Ascending aorta (tissue), 2 donors: ENCODE measurements at places on chromosomes 1 and 21. TPM values are rescaled to one million over a fixed set of nuclear protein-coding genes. Genes with fewer than 3 reads are reported as not detected.
A peak's percentile ranks its signal among the peaks of the same experiment; 100 is the strongest.

FH gene
- total RNA-seq, result 29.9 TPM

GRCh38 chr1:116693759-116694480, 26.4 kb upstream of the IGSF3 start:
- no peak overlapping the region for H3K4me3 ChIP-seq
- DNase-seq, result no peak
- no peaks in the 10 kb centered on the region for H3K4me1 ChIP-seq
- H3K36me3 ChIP-seq, result no peaks in the 10 kb centered on the region
- H3K27ac ChIP-seq, result no peak overlapping the region

DNA sequence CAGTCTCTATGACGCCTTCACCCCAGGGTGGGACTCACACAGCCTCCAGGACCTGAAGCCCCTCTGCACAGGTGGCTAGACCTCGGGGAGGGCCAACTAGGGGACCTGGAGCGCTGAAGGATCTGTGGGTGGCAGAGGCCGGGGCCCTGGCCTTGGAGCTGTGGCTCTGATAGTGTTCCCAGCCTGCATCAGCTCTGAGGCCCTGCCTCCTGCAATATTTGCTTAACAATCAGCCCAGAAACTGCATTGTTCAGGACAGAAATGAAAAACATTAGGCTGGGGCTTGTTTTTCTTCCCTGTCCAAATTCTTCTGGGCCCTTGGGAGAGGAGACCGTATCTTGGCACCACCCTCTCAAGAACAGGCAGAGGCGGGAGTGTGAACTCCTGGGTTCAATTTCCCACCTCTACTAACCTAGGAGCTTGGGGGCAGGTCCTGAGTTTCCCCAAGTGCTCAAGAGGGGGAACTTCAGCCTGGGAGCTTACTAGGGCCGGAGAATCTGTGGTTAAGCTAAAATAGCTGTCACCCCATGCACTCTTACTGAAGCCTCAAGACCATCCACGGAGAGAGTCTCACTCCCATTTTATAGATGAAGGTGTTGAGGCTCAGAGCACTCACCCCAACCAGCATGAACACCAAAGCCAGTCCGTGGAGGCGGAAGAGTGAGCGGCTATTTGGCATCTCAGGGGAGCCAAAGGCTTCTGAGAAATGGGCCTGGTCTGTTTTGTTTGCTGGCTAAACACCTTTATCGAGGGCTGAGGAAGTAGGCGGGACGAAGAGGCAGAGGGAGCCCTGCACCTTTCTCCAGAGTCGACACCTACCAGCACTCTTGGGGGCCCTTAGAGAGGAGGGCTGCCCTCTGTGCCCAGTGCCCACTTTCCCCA, 18.8 kb upstream of the CASZ1 start:
- peaks cover 6% of the 10 kb centered on the region for H3K27me3 ChIP-seq
- no peaks in the 10 kb centered on the region for H3K36me3 ChIP-seq
- H3K27ac ChIP-seq, result no peak overlapping the region
- H3K4me3 ChIP-seq, result no peak overlapping the region

GRCh38 chr21:34790834-34791233, 122.0 kb downstream of the CLIC6 start:
- DNase-seq, result no peak
- no peaks in the 10 kb centered on the region for H3K36me3 ChIP-seq
- no peak overlapping the region for H3K4me3 ChIP-seq
- H3K4me1 ChIP-seq, result no peaks in the 10 kb centered on the region
- H3K27ac ChIP-seq, result no peak overlapping the region

- no peak overlapping the region for H3K27ac ChIP-seq
- no peaks in the 10 kb centered on the region for H3K4me1 ChIP-seq
- no peaks in the 10 kb centered on the region for H3K27me3 ChIP-seq
- DNase-seq, result no peak
- H3K36me3 ChIP-seq, result no peaks in the 10 kb centered on the region
- no peak overlapping the region for H3K4me3 ChIP-seq
Observed at GRCh38 chr1:239856924-239857323, 234.8 kb upstream of the FMN2 start.

DNA sequence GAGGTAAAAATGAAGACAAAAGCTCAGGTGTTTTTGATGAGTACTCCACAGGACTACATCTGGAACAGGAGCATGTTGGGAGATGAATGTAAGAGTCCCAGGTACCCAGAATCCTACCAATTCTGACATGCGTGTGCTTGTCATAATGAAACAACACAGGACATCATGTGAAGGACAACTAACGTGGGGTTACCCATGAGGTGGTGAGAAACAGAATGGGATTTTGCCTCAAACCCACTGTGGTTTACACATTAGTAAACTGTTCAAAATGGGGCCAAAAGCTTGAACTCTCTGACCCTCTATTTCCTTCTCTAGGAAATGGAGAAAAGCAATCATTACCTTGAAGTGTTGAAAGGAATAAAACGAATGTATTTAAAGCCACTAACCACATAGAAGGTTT, 266.2 kb downstream of the RGS7 start:
- no peak overlapping the region for H3K4me3 ChIP-seq
- no peaks in the 10 kb centered on the region for H3K27me3 ChIP-seq
- DNase-seq, result no peak
- no peaks in the 10 kb centered on the region for H3K36me3 ChIP-seq
- H3K4me1 ChIP-seq, result no peaks in the 10 kb centered on the region

KLHDC8A gene
- not detected for total RNA-seq

DNA sequence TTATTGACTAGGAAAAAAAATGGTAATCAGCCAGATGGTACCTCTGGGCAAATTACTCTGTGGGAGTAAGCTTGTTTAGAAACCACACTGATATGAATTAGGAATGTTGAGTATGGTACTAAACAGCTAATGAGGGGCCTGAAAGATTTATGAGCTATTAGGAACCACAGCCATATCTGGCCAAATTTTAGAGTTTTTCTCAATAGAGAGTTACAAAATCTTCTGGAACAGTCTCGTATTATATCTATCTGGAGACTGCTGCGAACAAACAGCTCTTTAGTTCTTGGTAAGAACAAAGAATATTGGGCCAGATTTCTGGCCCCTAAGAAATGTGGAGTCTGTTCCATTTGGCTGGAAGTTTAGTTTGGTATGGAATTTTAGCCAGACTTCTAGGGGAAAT, 4.9 kb upstream of the PODN start:
- peaks cover 16% of the 10 kb centered on the region for H3K36me3 ChIP-seq
- no peak overlapping the region for H3K27ac ChIP-seq
- H3K4me1 ChIP-seq, result no peaks in the 10 kb centered on the region
- no peaks in the 10 kb centered on the region for H3K27me3 ChIP-seq
- H3K4me3 ChIP-seq, result no peak overlapping the region
- no peak for DNase-seq

GRCh38 chr1:63575340-63575826, 17.8 kb upstream of the PGM1 start:
- H3K4me3 ChIP-seq, result no peak overlapping the region
- H3K27me3 ChIP-seq, result no peaks in the 10 kb centered on the region
- no peaks in the 10 kb centered on the region for H3K36me3 ChIP-seq
- H3K27ac ChIP-seq, result no peak overlapping the region

- peak overlapping the region; percentile 66 for H3K4me3 ChIP-seq
- H3K27me3 ChIP-seq, result no peaks in the 10 kb centered on the region
- peaks cover 9% of the 10 kb centered on the region for H3K4me1 ChIP-seq
- H3K27ac ChIP-seq, result peak overlapping the region; percentile 8
- H3K36me3 ChIP-seq, result peaks cover 7% of the 10 kb centered on the region
Observed at GRCh38 chr1:6180707-6181311, 688 bp upstream of the CHD5 start.

KRTAP11-1 gene
- total RNA-seq, result not detected

KLHL12 gene
- 17.8 TPM for total RNA-seq

DNA sequence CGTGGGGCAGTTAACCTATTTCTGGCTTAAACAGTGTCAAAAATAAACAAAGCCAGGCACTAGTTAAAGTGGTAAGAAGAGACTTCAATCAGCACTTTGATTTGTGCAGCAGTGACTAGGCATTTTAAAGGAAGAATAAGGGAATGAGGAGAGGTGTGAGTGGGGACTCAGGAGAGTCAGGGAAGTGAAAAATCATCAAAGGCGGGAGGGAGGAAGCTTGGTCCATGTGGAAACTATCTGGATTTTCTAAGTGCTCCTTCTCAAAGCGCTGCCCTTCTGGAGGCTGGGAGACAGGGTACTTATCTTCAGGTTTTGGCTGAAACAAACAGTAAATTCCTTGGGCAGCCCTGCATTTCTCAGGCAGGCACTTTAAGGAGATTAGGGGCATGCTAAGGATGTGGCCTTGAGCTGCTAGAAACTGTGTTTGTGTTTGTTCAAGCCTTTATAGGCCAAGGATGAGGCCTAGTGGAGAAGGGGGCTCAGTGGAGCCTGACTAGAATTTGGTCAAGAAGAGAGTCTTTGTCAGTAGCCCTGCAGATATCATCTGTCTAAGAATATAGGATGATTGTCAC, 486.5 kb downstream of the SIPA1L2 start:
- no peak overlapping the region for H3K4me3 ChIP-seq
- no peaks in the 10 kb centered on the region for H3K27me3 ChIP-seq
- peaks cover 15% of the 10 kb centered on the region for H3K4me1 ChIP-seq
- peak overlapping the region; percentile 54 for H3K27ac ChIP-seq

DNA sequence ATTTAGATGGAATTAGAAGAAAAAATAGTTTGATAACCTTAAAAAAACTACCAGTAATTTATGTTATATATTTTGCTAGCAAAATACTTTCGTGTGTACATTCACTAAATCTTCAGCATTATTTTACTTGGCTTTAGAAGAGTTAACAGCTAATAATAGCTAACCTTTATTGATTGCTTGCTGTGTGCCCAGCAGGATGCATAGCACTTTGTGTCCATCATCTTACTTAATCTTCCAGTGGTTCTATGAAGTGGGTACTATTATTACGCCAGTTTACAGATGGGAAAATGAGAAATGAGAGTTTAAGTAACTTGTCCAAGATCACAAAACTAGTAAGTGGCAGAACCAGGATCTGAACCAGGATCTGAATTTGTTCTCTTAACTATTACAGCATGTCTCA, 41.7 kb upstream of the GPR25 start:
- H3K27ac ChIP-seq, result no peak overlapping the region
- no peak overlapping the region for H3K4me3 ChIP-seq

CFAP410 gene
- total RNA-seq, result 68.5 TPM

- H3K27ac ChIP-seq, result no peak overlapping the region
- no peak for DNase-seq
- H3K4me1 ChIP-seq, result no peaks in the 10 kb centered on the region
- H3K36me3 ChIP-seq, result no peaks in the 10 kb centered on the region
- H3K4me3 ChIP-seq, result no peak overlapping the region
Observed at GRCh38 chr1:88009916-88010315, 674.2 kb upstream of the PKN2 start.

DNA sequence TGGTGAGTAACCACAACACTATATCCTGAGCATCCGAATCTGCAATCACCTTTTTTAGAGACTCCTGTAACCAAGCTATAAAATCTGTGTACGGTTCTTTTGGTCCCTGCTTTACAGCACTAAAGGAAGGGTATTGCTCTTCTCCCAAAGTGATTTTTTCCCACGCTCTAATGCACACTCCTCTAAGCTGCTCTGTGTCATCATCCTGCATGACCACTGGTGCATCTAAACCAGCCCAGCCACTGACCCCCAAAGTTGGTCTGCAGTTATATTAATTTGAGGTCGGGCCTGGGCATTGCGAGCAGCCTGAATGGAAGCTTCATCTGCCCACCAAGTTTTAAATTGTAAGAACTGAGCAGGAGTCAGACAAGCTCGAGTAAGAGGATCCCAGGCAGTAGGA, 480.0 kb downstream of the PTPRU start:
- no peak overlapping the region for H3K4me3 ChIP-seq
- H3K36me3 ChIP-seq, result no peaks in the 10 kb centered on the region
- H3K4me1 ChIP-seq, result no peaks in the 10 kb centered on the region
- no peak for DNase-seq
- no peak overlapping the region for H3K27ac ChIP-seq

DNA sequence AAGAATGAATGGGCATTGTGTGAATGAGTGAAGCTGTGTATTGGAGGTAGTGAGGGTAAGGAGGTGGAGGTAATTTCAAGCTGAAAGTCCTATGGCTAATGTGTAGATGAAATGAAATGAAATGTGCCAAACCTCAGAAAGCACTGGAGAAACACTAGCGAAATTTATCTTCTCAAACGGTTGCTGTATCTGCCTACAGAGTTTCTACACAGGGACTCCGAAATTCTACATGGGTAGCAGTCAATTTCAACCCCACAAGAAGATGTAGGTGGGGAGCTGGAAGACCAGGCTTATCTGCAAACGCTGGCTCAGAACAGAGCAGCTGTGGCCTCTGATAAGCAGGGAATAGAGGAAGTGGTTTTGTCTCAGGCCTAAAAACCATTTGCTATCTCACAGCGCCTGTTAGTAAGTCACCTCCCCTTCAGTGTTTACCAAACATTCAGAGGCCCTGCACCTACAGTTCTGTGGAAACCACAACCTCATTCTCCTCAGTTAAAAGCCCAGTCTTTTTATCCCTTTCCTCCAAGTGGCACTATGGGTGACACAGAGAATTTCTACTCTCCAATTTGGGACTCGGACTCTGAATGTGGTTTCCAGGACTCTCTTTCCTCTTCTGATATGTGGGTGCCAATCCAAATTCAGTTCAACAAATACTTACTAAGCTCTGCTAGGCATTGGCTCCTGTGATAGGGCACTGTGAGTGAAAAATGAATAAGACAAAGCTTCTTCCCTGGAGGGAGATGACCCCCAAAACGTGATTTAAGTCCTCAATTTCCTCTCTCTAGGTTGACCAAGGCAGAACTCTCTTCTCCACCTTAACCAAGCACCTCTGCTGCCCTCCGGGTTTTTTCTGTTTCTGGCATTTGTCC, 17.2 kb upstream of the SLAMF6 start:
- no peak overlapping the region for H3K27ac ChIP-seq
- no peak for DNase-seq
- no peaks in the 10 kb centered on the region for H3K4me1 ChIP-seq
